ENCODE measurements at places on chromosomes 7 and 10. TPM values are rescaled to one million over a fixed set of nuclear protein-coding genes. Genes with fewer than 3 reads are reported as not detected.

GRCh38 chr10:46284286-46285229 lies 2.2 kb upstream of the ANTXRL start:
- DNase-seq, result peak; percentile 88

DNA sequence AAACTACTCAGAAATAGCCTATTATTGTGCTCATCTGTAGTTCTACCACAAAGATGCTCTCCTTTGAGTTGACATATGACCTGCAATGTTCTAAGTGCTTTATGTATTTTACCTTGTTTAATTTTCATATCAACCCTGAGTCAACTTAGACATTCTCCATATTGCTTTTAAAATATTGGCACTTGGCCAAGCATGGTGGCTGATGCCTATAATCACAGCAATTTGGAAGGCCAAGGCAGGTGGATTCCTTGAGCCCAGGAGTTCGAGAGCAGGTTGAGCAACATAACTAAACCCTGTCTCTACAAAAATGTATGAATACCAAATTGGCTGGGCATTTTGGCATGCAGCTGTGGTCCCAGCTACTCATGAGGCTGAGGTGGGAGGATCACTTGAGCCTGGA lies 50.6 kb downstream of the PRKG1 start:
- no peak for DNase-seq

- peak; percentile 32 for DNase-seq
Measured at GRCh38 chr10:21675157-21675796, 141.2 kb downstream of the MLLT10 start.

DNA sequence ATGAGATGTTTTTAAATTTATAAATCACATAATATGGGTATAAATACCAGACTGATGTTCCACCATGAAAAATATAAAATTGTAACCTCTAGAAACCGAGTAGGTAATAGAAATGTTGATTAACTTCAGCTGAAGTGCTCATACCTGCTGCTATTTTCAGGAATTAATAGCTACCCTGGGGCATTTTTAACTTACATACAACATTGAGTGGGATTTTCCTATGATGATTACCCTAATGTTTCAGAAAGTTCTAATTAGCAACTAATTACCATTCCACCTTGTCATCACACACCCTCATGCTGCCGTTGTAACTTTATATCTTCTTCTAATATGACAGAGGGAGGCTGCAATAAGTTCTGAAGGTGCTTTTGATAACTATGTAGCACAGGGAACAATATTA lies 53.5 kb upstream of the ARHGAP12 start:
- no peak for DNase-seq

DNA sequence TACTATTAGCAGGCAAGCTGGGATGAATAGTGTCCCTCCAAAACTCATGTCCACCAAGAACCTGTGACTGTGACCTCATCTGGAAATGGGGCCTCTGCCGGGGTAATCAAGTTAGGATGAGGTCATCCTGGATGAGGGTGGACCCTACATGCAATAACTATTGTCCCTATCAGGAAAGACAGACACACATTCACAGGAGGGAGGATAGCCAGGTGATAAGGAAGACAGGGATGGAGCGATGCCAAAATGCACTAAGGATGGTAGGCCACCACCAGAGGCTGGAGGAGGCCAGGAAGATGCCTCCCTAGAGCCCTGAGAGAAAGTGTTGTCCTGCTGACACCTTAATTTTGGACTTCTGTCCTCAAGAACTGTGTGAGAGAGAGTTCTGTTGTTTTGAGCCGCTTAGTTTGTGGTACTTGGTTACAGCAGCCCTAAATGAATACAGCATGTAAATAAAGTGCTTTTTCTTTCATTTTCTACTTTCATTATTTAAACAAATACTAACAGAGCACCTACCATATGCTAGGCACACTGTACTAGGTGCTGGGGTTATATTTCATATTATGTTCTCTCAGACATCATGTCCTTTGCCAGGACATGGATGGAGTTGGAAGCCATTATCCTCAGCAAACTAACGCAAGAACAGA lies 111.9 kb downstream of the USP6NL start:
- no peak for DNase-seq

- no peak for DNase-seq
Measured at GRCh38 chr10:111035542-111035941, 41.3 kb upstream of the ADRA2A start.

GRCh38 chr10:63972949-63973827 lies 452.0 kb downstream of the REEP3 start:
- no peak for DNase-seq

- no peak for DNase-seq
Measured at GRCh38 chr10:97494863-97495506, 3.2 kb downstream of the MMS19 start.

- no peak for DNase-seq
Measured at GRCh38 chr10:21753497-21754270, 219.7 kb downstream of the MLLT10 start.

GRCh38 chr7:2689951-2690705 lies 2.1 kb downstream of the AMZ1 start:
- DNase-seq, result no peak

GRCh38 chr7:81691199-81691821 lies 78.5 kb downstream of the HGF start:
- no peak for DNase-seq

GRCh38 chr7:74052628-74053027 lies 24.7 kb downstream of the ELN start:
- no peak for DNase-seq

GRCh38 chr10:114998993-114999392 lies 61.0 kb downstream of the TRUB1 start:
- DNase-seq, result no peak

DNA sequence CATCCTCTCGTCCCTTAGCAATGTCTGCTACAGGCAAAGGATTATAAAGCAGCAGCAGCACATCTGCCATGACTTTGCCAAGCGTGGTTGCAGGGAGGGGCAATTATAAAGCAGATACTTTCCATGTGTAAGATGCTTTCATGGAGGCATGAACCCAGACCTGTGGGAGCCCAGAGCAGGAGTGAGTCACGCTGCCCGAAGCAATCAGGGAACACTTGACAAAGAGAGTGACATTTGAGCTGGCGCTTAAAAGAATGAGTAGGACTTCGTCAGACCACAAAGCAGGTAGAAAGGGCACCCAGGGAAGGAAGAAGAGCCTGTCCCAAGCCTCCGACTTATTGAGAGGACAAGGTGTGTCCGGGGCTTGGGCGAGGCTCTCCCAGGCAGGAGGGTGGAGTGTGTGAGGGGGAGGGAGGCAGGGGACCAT lies 147.2 kb downstream of the MYOF start:
- no peak for DNase-seq

DNA sequence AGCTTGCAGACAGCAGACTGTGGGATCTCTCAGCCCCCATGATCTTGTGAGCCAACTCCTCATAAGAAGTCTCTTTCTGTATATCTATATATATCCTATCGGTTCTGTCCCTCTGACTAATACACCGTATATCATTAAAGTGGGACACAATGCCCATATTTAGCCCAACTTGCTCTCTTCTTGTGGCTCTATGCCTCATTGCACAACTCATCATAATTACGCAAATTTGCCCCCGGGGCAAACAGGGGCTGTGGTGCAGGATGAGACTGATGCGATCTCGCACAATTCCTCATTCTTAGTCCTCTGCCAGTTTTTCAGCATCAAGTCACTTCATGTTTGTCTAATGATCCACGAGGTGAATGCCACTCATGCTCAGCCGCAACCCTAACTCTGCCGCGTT lies 183.2 kb downstream of the PRPF18 start:
- DNase-seq, result no peak

DNA sequence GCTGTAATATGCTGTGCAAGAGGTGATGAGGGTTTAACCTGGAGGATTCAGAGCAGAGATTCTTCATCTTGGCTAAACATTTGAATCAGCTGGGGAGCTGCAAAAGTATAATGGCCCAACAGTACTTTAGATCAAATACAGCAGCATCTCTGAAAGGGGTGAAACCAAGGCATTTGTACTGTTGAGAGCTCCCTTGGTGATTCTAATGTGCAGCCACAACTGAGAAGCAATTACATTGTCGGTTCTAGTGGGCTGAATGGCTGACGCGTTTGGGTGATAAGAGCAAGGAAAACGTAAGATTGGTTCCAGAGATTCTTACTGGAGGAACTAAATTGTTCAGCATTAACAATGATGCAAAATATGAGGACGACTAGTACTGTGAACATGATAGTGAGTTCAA lies 269.7 kb downstream of the AGMO start:
- DNase-seq, result no peak

DNA sequence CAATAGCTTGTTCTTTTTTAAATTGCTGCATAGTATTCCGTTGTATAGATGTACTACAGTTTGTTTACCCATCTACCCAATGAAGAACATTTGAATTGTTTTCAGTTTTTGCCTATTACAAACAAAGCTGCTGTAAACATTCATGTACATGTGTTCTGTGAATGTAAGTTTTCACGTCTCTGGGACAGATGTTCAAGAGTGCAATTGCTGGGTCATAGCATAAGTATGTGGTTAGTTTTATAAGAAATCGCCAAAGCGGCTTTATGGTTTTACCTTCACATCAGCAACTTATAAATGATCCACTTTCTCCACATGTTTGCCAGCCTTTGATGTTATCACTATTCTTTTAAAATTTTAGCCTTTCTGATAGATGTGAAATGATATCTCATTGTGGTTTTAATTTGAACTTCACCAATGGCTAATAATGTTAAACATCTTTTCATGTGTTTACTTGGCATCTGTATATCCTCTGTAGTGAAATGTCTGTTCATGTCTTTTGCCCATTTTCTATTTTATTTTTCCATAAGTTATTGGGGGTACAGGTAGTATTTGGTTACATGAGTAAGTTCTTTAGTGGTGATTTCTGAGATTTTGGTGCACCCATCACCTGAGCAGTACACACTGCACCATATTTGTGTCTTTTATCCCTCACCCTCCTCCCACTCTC lies 73.5 kb downstream of the TBXAS1 start:
- DNase-seq, result no peak

AMZ1 gene
- total RNA-seq, result 0.27 TPM

PRXL2A gene
- total RNA-seq, result 120 TPM

TUBB8 gene
- not detected for total RNA-seq

LLCFC1 gene
- not detected for total RNA-seq

SPDYE16 gene
- 0.34 TPM for total RNA-seq

CCDC3 gene
- total RNA-seq, result 8.7 TPM

CHN2 gene
- 4.1 TPM for total RNA-seq

MRLN gene
- total RNA-seq, result not detected
